ENCODE measurements at places on chromosomes 6 and 20.

GRCh38 chr6:37551867-37552266 lies 52.2 kb upstream of the CCDC167 start:
- no peak for DNase-seq

DNA sequence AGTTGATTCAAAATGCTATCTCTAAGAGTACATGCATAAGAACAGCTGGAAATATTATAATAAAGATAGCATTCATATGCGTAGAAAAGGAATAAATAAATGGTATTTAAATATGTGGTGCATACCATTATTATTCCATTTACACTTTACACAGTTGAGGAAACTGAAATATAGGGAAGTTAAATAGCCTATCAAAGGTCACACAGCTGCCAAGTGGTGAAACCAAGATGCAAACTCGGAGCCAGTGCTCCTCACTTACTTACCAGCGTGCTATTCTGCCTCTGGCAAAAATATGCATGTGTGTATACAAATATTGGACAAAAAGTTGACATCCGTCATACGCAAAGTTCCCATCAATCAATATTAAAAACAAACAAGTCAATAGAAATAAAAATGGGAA lies 22.3 kb upstream of the ANKEF1 start:
- DNase-seq, result no peak

DNA sequence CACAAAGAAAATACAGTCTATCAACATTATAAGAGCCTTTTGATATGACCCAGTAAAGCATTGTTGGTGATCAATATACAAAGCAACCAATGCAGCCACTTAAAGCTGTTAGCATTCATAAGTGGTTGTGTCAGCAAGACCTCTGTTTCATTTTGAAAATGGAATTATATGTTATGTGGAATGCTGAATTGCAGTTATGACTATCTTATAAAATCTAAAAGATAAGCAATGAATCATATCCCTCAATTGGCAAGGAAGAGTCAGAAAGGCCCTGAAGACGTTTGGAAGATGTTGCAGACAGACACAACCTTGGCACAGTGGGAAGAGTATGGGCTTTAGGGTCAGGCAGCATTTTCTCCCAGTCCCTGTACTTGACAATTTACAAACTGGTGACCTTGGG lies 93.8 kb upstream of the RNF217 start:
- no peak for DNase-seq

GRCh38 chr6:43129434-43130194 lies 41.5 kb upstream of the SRF start:
- DNase-seq, result no peak

DNA sequence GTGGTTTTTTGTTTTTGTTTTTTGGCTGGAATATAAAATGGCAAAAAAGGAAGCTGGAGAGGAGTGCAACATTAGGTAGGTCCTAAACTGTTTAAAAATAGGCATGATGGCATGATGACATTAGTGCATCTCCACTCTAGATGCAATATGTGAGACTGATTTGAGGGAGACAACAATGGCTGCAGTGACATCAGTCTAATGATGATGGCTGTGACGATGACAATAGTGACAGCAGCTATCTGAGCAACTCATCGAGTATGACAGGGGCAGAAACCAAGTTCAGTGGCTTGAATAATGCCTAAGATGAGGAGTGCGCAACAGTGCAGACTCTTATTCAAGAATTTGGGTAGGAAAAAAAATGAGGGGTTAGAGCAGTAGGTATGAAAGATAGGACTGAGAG lies 82.0 kb downstream of the HS3ST5 start:
- no peak for DNase-seq

- no peak for DNase-seq
These were observed 45.0 kb downstream of the SULF2 start for GRCh38 chr20:47740121-47740861.

DNA sequence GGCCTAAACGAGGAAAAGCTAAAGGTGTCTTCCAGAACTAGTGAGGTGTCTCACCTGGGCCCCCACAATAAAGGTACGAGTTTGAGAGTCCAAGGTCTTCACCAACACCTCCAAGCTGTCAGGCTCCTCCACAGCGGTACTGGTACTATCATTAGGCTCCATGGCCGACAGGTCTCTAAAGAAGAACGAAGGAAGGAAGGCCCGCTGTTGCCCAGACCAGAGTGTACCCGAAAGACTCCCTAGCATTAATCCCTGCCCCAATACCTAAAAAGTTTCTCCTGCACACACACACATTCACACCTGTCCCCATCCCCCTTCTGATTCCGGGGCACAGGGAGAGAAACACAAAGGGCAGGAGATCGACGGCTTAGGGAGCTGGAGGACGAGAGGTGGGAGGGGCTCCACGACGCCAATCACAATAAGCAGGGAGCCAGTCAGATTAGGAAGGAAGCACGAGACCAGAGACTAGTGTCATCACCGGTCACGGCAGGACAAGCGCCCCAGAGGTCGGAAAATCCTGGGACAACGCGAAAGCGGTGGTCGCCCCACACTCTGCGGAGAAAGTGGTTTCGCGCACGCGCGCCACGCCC lies 764 bp downstream of the BAG6 start:
- DNase-seq, result no peak

GRCh38 chr20:56996533-56996932 lies 269.9 kb downstream of the BMP7 start:
- no peak for DNase-seq

- no peak for DNase-seq
These were observed 17.0 kb downstream of the RAB32 start for GRCh38 chr6:146560607-146561006.

GRCh38 chr6:69179681-69180080 lies 544.6 kb downstream of the ADGRB3 start:
- DNase-seq, result no peak

DNA sequence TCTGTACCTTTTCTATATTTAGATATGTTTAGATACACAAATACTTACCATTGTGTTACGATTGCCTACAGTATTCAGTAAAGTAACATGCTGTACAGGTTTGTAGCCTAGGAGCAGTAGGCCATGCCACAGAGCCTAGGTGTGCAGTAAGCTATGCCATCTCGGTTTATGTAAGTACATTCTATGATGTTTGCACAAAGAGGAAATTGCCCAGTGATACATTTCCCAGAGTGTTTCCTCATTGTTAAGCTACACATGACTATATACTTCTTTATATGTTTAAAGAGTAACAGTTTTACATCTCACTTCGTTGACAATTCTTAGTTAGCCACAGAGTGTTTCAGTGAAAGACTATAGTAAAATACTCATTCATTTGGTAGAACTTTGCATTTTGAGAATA lies 51.5 kb downstream of the SLC35F1 start:
- no peak for DNase-seq

- no peak for DNase-seq
These were observed 18.3 kb upstream of the SNAP25 start for GRCh38 chr20:10200330-10200729.
